HuH-7 (cell line): ENCODE measurements at places on chromosomes 1 and 21.
A peak's percentile ranks its signal among the peaks of the same experiment; 100 is the strongest.

DNA sequence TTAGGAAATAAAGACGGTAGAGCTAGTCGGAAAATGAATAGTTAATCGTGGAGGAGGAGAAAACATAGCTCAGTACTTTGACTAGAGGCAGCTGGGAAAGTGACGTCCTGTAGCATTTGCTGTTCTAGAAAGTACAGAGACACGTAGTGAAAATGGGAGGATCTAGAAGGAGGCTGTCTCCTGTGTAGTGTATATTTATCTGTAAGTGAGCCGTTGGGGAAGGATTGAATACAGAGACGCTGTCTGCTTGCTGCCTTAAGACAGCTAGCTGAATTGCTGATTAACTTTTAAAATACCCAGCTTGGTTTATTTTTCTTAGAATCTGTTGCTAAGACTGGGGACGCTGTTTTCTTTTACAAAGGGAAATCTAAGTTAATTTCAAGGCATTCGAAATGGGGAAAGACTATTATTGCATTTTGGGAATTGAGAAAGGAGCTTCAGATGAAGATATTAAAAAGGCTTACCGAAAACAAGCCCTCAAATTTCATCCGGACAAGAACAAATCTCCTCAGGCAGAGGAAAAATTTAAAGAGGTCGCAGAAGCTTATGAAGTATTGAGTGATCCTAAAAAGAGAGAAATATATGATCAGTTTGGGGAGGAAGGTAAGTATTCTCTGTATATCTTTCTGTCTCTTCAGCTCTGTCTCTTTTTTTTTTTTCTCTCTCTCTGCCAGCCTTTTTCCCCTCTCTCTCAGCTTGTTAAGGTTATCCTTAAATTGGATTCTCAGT lies at the start of gene DNAJB4:
Gene DNAJB4, plus strand, starts transcription at position 221 of the 729 bp plus-strand sequence. Its CDS starts 172 bp downstream, at position 393.
- DNase-seq = peak; percentile 49

DNA sequence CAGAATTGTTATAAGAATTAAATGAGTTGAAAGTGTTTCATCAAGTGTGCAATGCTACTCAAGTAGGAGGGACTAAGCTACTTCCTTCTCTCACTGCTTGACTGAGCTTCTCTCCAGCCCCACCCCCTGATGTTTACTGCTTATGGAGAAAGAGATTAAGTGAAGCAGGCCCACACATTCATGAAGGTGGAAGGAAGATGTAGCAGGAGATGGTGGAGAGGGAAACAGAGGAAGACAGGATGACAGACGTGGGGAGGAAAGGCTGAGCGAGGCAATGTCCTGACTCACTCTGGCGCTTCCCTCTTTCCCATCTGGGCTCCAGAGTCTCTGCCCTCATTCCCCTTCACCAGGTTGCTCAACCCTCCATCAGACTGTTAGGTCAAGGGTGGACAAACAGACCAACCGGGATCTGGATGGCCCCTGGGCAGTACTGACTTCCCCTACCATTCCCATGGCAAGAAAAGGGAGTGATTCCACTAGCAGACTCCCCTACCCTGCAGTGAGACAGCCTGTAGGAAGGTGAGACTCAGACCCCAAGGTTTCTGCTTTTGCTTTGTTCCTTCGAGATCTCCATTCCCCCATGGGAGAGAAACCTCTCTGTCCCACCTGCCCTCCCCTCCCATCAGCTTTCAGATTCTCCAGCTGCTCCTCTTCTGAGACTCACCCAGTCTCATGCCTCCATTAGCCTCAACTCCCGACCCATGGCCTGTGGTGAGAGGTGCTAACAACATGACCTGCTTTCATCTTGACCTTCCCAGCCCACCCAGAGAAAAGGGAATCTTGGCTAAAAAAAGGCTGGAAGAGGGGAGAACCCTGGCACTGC lies 3.1 kb upstream of the ARHGEF2 start:
- peak; percentile 60 for DNase-seq

DNA sequence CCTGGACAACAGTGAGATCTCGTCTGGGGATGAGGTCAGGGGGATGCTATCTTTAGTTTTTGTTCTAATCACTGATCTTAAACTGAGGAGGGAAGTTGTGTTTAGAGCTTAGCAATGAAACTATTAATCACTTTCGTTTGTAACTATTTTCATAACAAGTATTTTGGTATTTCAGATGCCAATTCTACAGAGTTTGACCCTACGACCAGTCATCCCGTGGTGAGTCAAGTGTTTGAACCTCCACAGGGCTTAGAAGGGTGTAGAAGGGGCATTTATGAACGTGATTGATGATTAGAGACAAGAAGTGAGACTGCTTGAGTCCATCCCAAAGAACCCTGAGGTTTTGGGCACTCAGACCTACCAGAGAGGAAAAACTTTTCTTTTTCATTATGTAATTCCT lies 15.6 kb downstream of the SLFNL1 start:
- no peak for DNase-seq

DNA sequence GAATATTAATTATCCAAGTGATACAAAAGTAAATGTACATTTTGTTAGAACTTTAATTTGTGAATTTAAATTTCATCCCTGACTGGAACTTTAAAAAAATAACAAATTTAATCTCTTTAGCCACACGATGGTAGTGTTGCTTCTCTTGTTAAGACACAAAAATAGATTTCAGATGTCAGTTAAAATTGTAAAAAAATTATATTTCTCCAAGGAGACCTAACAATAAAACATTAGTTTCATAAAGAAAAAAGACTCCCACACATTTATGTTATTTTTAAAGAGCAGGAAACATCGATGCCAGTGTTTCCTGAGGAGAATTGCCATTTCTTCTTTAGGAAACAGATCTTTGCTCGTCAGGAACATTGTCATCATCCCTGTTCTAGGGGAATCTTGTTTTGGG lies 74.0 kb upstream of the DEPDC1 start:
- no peak for DNase-seq

DNA sequence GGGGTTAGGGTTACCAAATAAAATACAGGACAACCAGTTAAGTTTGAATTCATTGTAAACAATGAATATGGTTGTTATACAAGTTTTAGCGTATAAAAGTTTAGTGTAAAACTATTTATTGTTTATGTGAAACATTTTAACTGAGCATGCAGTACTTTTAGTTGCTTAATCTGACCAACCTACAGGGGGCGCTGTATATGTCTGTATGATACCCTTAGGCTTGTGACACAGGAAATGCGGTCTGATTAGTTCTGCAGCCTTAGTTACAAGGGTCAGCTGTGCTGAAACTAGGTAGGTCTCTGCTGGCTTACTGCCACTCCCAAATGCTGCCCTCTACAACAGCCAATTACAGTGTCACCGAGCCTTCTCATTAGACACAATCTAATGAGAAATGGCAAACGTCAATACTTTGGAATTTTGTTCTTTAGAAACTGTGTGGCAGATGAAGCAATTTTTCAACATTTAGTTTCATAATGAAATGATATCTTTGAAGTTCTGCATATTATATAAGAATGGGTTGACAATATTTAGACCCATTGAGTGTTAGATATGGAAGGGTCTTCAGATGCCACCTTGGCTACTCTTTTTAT lies 56.2 kb downstream of the NTNG1 start:
- DNase-seq = peak; percentile 0

DNA sequence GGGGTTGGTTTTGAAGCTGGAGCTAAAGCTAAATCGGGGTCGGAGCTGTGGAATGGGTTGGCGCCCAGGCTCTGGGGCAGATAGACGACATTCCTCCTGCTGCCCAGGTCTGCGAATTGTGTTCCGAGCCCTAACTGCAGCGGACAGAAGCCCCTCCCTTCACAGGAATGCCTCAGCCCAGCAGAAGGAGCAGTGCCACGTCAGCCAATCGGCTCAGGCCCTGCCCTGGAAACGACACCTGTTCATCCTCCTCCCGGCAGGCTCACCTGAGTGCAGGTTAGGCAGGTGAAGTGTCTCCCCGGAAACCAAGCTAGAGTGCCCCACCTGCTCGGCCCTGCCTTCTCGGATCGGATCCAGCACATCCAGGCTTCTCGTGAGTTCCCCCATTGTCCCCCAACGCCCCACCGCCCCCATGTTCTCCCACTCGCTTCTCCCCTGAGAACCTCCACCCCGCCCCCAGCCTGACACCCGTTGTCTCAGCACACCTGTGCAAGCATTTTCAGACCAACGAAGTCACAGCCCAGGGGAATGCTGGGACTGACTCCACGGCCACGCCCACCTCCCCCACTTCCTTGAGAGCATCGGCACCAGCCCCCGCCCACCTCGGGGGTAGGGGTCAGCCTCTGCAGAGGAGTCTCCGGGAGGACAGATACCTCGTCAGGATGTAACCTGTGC lies 775 bp downstream of the TMEM125 start:
- DNase-seq = no peak

- no peak for DNase-seq
Observed at GRCh38 chr1:161133220-161133740, 813 bp upstream of the DEDD start.

DNA sequence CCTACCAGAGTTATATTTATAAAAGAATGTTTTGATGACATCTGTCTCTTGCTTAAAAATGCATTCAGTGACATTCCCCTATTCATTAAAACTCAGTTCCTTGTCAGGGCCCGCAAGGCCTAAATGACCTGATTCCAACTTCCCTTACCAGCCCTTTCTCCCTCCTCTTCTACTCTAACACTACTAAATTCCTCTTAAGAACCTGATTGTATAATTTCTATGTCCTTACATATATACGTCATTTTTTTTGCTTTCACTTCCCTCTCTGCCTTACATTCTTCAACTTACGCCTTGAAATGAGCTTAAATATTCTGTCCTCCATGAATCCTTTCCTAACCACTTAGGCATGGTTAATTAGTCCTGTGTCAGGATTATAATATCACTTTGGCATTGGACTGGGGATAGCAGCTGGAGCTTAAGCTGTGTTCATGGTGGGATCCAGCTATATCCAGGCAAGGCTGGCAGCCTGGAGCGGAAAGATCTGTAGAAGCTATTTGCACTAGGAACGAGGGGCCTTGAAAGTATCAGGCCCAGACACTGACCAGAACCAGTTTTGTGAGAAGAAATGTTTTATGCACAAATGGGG lies 360.2 kb upstream of the PTBP2 start:
- DNase-seq = no peak

DNA sequence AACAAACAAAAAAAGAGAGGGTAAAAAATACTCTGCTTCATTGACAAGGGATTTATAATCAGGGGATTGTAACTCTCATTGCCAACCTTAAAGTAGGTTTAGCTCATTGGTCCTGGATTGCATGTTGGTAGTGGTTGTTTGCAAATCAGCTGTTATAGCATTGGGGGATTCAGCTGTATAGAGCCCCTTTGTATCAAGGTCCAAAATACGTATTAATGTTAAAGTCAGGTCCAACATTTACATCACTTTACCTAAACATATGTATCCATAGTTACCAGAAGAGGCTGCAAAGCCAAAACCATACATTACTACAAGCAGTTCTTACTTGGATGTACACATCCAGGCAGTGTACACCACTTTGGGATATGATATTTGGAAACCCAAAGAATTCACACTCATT lies 29.4 kb downstream of the RPS27 start:
- no peak for DNase-seq

DNA sequence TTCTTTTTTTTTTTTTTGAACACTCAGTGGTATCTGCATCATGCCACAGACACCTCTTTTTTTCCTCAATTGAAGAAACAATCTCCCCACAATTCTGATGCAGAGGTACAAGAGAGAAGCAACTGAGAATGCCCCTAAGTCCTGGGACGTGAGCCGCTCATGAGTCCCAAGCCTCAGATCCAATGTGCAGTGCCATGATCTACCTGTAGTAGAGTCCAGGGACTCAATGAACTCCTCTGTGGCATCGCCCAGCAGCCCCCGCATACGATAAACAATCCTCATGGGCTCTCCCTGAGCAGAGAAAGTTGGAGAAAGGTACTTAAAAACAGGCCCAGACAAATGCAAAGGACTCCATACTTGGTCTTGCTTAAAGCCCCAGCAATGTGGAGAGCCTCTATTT lies 113.1 kb downstream of the UBR4 start:
- no peak for DNase-seq

DNA sequence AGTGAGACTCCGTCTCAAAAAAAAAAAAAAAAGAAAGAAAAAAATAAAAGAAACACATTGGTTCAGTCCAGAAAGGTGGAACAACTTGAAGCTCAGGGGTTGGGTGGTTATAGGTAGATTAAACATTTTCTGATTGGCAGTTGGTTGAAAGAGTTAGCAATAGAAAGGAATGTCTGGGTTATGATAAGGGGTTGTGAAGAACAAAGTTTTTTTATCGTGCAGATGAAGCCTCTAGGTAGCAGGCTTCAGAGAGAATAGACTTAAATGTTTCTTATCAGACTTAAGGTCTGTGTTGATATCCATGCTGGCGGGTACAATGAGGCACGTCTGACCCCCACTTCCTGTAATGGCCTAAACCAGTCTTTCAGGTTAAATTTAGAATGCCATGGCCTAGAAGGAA lies 45.0 kb upstream of the PDE9A start:
- DNase-seq = no peak

DNA sequence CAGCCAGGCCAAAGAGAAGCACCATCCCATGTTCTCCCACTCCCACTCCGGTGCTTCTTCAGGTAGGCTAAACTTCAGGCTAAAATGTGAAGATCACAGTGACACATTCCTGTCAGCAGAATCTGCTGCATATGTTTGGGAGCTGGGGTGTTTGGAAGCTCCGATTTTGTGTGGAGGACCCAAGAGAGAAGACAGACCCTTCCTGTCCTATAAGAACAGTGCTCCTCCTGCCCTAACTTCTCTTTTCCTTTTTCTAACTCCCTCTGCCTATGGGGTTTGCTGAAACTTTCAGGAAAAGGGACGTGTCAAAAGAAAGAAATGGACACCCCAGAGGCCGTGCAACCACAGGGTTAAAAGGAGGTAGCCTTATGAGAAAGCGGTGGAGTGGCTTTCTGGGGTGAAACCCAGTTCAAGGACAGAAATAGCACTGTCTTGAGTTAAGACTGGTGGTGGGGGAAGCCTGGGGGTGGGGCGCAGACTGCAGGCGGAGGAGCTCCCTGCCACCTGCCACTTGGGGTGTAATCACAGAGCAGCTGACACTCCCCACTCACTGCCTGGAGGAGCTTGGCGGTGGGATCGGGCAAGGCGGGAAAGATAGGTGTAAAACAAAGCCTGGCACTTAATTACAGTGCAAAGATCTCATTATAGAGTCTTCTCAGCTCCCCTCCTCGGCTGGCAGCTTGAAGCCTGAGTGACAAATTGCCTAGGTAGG lies 645 bp upstream of the TLR5 start:
- DNase-seq = no peak

GRCh38 chr1:84298684-84299535 lies 2.6 kb upstream of the SAMD13 start:
- peak; percentile 43 for DNase-seq

DNA sequence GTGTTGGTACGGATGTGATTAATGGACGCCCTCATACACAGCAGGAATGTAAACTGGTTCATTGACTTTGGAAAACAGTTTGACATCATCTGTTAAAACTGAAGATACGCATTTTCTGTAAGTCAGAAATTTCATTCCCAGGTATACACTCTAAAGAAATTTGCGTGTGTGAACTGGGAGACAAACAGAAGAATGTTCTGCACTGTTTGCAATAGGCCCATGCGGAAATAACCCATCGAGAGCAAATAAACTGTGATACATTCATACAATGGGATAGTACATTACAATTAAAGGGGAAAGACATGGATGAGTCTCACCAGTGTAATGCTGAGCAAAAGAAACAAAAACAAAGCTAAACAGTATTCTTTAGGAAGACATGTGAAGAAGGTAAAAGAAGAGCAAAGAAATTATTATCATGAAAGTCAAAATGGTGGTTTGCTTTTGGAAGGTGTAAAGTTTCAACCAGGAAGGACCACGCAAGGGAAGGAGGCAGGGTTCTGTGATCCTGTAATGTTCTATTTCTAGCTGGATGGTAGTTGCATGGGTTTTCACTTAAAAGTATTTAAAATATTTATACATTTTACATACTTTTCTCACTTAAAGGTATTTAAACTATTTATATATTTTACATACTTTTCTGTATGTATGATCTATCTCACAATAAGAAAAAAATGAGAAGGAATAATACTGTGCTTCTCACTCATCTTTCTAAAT lies 30.3 kb downstream of the INTS7 start:
- no peak for DNase-seq
